H7 (cell line): ENCODE measurements at places on chromosomes 3 and 15.

GRCh38 chr15:42150219-42150970 is 6.0 kb downstream of the PLA2G4F start:
- peak; percentile 50 for DNase-seq

GRCh38 chr3:160098926-160099626 is 110.4 kb downstream of the IL12A start:
- no peak for DNase-seq

GRCh38 chr3:60363817-60364216 is 887.4 kb downstream of the FHIT start:
- DNase-seq, result no peak

DNA sequence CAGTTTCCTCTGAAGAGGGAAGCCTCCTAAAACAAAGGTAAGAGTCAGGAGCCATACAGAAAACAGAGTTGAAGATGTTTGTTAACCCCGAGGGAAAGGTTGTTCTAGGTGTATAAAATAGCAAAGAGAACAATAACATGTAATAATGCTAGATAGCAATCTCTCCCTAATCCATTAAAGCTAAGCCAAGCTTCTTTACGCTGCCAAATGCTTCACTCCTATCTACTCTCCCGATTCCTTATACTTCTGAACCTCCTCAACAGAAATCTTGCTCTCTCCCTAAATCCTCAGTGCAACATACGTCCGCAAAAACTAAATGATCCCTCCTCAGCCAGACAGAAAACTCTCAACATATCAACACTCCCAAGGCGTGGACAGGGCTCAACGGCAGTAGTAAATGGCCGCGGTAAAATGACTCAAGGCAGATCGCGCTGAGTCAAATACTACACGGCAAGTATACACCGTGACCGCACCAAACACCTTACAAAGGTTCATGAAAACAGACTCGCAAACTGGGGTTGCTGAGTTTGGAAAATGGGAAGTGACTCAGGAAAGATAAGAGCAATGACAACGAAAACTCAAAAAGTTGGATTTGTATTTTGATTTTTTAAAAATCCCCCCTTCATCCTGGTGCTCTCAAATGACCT is 682 bp downstream of the CLDND1 start:
- peak; percentile 22 for DNase-seq

DNA sequence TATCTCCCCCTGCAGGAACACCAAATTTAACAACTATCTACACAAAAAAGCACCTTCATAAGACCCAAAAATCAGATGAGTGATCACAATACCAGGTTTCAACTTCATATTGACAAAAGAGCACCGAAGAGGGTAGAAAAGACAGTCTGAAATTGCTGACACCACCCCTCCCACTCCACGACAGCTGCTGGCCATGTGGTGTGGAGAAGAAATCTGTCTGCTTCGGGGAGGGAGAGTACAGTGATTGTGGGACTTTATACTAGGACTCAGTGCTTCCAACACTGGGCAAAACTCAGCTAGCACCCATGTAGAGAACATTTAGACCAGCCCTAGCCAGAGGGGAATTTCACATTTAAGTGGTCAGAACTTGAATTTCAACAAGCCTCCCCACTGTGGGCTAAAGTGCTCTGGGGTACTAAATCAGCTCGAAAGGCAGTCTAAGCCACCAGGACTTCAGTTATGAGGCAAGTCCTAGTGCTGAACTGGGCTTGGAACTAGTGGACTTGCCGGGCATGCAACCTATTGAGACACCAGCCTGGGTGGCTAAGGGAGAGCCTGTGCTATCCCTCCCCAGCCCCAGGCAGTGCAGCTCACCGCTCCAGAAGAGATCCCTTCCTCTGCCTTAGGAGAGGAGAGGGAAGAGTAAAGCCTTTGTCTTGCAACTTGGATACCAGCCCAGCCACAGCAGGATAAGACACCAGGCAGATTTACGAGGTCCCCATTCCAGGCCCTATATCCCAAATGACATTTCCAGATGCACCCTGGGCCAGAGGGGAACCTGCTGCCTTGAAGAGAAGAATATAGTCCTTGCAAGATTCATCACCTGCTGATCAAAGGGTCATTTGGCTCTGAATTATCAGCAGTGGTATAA is 44.6 kb upstream of the POU1F1 start:
- DNase-seq, result no peak

GRCh38 chr3:12984023-12984823 is 89.0 kb downstream of the IQSEC1 start:
- peak; percentile 90 for DNase-seq

- no peak for DNase-seq
Measured at GRCh38 chr15:98139337-98139736, 178.8 kb downstream of the ARRDC4 start.

GRCh38 chr3:94525043-94525442 is 462.2 kb downstream of the NSUN3 start:
- DNase-seq, result no peak

DNA sequence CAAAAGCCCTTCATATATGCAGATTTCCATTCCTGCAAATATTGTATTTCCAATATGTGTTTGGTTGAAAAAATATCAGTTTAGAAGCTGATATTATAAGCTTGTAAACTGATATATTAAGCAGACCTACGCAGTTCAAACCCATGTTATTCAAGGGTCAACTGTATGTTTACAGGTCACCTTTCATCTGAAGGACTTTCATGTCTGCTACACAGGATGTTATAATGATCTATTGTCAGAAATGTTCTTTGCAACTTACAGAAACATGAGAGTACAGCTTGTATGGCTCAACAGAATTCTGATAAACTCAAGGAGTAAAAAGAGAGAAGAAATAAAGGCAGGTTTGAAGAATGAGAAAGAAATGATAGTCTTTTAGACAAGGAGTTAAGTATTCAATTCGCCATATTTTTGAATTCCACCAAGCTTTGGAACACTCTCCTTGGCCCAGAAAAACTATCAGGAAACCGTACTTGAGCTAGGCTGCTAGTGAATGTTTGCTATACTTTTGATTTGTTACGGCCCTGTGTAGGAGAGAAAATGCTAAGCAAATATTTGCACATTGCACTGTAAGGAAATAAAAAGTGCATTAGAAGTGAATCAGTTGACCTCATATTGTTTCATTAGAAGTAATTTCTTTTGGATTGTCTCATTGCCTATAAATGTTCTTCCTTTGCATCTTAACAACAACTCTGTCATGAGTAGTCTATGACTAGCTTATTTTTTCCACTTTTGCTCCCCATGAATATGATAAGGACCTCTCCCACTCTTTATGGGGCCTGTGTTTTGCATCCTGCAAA is 81.2 kb downstream of the NEK11 start:
- DNase-seq, result no peak

DNA sequence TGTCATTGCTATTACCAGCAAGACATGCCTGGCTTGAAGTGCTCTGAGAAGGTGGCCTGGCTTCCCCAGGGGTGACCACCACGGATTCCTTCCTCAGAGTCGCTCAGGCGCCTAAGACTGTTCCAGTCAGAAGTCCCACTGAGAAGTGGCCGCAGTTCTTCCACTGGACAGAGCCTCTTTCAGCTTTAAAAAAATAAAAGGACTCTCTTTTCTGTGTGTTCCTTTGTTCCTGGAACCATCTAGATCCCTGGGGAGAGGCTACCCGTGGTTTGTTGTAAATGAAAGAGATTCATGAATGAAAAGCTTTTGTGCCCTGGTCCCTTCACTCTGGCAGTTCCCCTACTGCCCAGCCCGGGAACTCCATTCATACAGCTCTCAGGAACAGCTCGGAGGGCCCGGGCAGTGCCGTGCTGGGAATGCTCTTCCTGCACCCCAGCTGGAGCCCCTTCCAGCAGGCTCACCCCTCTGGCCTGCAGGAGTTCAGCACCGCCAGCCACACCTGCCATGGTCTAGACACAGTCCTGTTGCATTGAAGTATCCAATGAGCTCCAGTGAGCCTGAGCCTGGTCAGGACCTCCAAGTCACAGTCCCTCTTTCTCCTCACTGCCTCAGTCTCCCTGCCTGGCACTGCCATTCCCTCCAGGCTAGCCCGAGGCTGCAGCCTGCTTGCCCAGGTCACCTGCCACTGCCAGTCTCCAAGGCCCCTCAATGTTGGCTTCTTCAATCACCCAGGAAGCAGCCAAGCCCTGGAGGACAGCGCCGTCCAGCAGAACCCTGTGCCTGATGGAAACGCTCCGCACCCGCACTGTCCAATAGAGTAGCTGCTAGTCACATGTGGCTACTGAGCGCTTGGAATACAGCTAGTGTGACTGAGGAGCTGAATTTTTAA is 75.4 kb downstream of the XXYLT1 start:
- DNase-seq, result peak; percentile 82

GRCh38 chr15:72827226-72827625 is 43.7 kb upstream of the ADPGK start:
- DNase-seq, result no peak

DNA sequence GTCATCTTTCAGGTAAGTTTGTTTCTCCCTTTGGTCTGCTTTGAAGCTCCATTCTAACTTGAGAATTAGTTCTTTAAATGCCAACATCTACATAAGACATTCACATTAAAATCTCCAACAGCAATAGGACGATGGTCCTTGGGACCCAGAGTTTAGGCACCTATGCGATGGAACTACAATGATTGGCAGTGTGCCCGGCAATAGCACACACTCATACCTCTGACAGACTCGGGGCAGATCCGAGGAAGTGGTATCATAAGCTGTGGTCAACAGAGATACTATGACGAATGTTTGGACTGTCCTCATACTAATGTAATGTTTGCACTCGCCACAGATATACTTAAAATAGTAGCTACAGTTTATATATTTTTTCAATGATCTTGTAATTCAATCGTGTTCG is 34.2 kb upstream of the NR2F2 start:
- DNase-seq, result no peak

DNA sequence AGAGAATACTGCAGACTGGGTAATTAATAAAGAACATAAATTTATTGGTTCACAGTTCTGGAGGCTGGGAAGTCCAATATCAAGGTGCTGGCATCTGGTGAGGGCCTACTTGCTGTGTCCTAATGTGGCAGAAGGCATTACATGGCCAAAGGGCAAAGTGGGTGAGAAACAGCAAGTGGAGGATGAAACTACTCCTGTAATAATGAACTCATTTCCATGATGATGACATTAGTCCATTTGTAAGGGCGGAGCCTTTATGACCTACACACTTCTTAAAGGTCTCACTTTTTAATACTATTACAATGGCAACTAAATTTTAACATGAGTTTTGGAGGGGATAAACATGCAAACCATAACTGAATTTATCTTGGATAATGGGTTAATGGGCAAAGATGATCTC is 139.6 kb upstream of the SGO1 start:
- DNase-seq, result no peak

- no peak for DNase-seq
Measured at GRCh38 chr3:136974670-136975069, 16.9 kb downstream of the IL20RB start.

- no peak for DNase-seq
Measured at GRCh38 chr15:69590932-69591524, 138.4 kb downstream of the RPLP1 start.

DNA sequence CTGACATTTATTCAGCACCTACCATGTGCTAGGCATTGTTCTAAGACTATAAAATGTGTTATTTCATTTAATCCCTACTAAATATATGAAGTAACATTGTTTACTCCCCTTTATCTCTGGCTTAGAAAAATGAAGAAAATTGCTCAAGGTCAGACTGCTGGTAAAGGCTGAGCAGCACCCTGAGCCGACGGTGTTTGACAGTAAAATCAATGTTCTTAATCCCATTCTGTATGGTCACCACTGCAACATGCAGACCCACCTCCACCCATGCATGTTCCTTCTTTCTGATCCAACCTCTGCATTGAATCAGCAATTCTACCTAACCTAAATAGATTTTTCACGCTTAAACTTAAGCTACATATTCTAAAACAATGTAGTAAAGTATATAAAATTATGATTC is 216.5 kb downstream of the ZBBX start:
- DNase-seq, result no peak

GRCh38 chr3:178083906-178084866 is 452.1 kb upstream of the KCNMB2 start:
- DNase-seq, result peak; percentile 18

DNA sequence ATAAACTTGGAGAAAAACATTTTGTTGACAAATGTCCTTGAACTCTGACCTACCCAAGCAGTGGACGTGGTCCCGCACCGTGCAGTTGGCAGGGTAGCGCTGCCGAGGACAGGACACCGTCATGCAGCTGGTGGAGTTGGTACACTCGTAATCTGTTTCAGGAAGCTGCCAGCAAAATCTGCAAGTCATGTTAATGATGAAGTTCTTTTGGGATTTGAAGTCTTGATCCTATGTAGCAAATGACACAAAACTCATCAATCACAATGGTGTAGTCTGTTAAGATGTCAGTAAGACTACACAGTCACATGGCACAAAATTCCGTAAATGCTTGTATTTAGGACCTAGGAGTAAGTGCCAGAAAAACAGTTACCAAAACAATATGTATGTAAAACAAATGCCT is 5.5 kb downstream of the TM2D3 start:
- DNase-seq, result no peak

- DNase-seq, result no peak
Measured at GRCh38 chr3:29565236-29565635, 284.4 kb downstream of the RBMS3 start.

DNA sequence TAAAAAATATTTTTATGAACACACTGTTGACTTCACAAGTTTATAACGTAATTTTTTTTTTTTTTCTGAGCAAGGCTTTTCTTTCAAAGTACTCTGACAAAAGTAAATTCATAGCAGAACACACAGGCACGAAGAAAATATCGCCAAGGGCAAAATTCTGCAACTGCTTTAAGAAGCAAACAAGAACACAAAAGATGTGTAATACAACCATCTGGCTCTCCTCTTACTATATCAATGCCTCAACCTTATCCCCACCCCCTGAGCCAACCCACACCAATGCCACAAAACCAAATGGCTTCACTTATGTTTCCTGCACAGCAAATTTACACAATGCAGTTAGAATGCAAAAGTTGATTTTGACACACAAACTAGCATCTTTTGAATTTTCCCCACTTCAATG is 274.2 kb downstream of the FOXP1 start:
- no peak for DNase-seq

DNA sequence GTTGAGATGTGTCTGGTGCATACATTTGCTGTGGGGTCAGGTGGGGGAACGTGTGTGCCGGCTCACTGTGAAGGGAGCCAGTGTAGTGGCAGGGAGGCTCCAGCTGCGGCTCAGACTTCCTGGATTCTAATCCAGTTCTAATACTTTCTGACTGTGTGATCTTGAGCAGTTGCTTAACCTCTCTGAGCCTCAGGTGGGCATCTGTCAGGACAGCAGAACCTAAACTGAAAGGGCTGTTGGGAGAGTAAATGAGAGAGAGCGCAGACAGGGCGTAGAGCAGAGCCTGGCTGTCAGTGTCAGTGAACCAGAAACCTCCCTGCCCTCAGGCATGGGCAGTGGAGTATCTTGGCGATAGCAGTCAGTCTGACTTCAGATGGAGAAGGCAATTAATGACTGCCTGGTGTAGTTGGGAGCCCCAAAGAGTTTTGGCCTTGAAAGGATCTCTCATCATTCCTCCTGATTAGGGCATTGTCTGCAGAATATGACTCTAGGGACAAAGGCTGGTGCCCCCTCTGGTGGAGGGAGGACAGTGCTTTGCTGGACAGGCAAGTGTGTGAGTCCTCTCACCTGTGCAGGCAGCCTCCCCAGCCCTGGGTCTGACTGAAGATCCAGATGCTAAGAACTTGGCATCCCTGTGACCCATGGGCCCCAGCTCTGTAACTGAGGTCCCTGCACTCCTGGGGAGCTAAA is 9.6 kb downstream of the KBTBD13 start:
- DNase-seq, result peak; percentile 85

- DNase-seq, result peak; percentile 83
Measured at GRCh38 chr15:90000186-90001001, 730 bp upstream of the ZNF710 start.

- DNase-seq, result no peak
Measured at GRCh38 chr3:72081471-72082185, 296.7 kb upstream of the PROK2 start.
